HFF-Myc (cell line): ENCODE measurements at places on chromosomes 16 and 17.
A peak's percentile ranks its signal among the peaks of the same experiment; 100 is the strongest.

- DNase-seq: no peak
Measured at GRCh38 chr17:72488555-72489271, 367.9 kb downstream of the SOX9 start.

- DNase-seq: no peak
Measured at GRCh38 chr17:81429821-81430551, 34.7 kb downstream of the BAHCC1 start.

GRCh38 chr17:82440469-82440981, 10.0 kb downstream of the CYBC1 start:
- no peak for DNase-seq

DNA sequence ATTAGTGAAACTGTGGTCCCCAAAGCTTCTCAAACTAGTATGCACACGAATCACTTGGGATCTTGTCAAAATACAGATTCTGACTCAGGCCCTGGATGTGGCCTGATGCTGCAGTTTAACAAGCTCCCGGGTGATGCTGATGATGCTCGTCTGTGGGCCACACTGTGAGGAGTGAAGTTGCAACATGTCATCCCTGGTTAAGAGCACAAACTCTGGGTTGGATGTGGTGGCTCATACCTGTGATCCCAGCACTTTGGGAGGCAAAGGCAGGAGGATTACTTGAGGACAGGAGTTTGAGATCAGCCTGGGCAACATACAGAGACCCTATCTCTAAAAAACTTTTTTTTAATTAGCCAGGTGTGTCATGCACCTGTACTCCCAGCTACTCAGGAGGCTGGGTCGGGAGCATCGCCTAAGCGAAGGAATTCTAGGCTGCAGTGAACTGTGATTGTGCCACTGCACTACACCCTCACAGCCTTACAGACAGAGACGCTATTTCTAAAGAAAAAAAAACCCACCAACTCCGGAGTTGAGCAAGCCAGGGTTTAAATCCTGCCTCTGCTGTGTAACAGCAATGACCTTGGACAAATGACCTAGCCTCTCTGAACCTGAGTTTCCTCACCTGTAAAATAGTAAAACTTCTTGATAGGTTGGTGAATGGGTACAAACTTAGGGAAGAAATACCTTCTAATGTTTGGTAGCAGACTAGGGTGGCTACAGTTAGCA, 24.4 kb upstream of the ABAT start:
- DNase-seq: no peak

DNA sequence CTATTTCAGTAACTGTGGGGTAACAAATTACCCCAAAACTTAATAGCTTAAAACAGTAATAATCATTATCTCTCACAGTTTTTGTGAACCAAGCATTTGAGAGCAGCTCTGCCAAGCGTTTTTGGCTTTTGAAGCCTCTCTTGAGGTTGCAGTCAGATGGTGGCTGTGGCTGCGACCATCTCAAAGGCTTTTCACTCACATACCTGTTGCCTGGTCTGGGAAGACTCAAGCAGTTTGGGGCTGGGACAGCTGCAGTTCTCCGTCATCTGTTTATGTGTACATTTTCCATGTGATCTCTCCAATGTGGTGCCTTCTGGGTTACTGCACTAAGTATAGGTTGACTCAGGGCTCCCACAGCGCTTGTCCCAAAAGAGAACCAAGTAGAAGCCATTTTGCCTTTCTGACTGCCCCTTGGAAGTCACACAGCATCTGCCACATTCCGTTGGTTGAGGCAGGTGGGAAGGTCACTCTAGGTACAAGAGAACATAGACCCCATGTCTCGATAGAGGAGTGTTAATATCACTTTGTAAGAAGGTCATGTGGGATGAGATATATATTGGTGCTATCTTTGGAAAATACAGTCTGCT, 49.6 kb downstream of the LDHD start:
- no peak for DNase-seq

GRCh38 chr17:41777574-41778188, 8.8 kb downstream of the JUP start:
- peak; percentile 84 for DNase-seq

DNA sequence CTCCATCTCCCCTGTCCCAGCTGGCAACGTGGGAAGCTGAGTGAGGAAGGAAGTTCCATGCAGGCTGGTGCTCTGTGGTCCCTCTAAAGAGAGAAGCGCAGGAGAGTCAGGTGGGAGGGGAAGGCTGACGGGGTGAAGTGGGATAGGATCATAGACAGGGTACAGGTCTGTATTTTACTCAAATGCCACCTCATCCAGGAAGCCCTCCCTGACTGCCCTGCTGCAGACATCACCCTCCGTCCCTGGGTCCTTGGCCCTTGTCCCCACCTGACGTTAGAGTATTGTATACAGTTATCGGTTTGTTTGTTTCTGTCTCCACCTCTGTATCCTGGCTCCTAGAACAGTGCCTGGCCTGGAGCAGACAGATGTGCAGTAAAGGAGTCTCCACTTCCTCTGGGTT, 11.7 kb downstream of the CANT1 start:
- DNase-seq: no peak

GRCh38 chr17:691423-691822, 23.2 kb downstream of the VPS53 start:
- DNase-seq: no peak

GRCh38 chr17:28748852-28749515, 5.2 kb downstream of the TRAF4 start:
- no peak for DNase-seq

- DNase-seq: no peak
Measured at GRCh38 chr17:35666070-35666469, 65.4 kb upstream of the RASL10B start.

GRCh38 chr16:14007450-14007849, 63.7 kb upstream of the MRTFB start:
- peak; percentile 93 for DNase-seq

DNA sequence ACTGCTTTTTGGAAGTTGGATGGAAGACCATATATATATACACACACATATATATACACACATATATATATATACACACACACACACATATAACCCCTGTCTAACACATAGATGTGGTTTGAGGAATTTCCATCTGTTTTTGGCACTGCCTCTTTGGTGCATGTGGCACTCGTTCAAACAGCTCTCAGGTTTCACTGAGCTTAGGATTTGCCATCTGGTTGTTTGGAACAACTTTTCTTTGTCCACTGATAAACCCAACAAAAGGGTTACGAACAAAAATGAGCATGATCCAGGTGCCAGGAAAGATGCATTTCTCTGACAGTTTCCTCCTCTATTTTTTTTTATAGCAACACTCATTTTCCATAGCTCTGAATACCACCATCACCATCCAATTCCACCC, 14.6 kb upstream of the KCNJ16 start:
- peak; percentile 56 for DNase-seq

DNA sequence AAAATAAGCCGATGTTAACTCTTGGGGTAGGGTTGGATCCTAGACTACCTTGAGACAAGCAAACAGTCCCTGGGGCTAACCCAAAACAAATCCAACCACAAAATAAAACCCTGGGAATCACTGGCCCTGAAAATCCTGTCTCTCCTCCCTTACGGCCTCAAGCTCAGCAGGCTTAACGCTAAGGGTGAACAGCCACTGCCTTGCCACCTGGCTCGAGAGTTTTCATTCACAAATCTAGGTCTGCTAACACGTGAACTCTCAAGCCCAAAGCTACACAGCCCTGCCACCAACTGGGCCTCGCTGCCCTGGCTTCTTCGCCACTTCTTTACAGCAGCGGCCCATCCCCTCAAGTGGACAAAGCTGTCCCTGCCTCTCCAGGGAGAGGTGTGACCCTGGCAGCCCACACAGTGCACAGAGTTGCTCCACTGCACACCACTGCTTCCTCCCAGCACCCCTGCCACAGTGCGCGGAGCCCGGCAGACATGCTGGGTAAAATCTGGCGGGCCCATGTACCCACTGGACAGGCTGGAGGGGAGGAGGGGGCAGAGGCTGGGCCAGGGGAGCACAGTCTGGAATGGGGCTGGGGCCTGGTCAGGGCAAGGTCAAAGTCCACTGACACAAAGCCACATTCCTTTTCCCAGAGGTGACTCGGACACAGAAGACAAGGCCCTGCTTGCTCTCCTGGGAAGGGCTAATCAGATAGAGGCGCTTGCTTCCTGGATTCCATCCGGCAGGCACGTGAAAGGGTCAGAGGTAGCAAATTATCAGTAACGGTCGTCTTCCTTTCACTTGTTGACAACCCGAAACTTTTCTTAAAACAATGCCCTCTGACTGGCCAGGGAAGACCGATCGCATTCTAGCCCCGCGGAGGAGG, 996 bp downstream of the PCYT2 start:
- DNase-seq: no peak

- no peak for DNase-seq
Measured at GRCh38 chr16:50709061-50709684, 15.8 kb downstream of the NOD2 start.

- no peak for DNase-seq
Measured at GRCh38 chr16:74926805-74927204, 58.1 kb downstream of the WDR59 start.

GRCh38 chr16:19127205-19127604, 13.4 kb downstream of the ITPRIPL2 start:
- DNase-seq: no peak

- DNase-seq: no peak
Measured at GRCh38 chr17:13321951-13322701, 279.6 kb downstream of the HS3ST3A1 start.

DNA sequence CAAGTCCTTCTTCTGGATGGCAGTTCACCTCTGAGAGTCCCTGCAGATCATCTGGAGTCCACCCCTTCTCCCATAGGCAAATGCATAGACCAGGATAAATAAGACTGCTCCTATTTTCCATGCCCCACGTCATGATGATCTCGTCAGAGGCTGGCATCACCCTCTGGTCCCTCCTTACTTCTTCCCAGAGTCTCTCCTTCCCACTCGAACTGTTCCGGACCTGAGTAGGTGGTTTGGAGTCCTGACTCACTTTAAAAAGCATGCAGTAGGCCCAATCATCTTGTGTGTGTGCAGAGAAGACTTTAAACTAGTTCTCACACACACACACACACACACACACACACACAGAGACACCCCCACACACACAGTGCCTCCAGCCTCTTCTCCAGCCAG, 72.0 kb downstream of the SOX9 start:
- no peak for DNase-seq

GRCh38 chr17:79079421-79080200, 5.0 kb downstream of the ENGASE start:
- no peak for DNase-seq

GRCh38 chr16:52498328-52499059, 48.4 kb downstream of the TOX3 start:
- no peak for DNase-seq

- no peak for DNase-seq
Measured at GRCh38 chr17:75430159-75430974, 24.9 kb upstream of the GRB2 start.

DNA sequence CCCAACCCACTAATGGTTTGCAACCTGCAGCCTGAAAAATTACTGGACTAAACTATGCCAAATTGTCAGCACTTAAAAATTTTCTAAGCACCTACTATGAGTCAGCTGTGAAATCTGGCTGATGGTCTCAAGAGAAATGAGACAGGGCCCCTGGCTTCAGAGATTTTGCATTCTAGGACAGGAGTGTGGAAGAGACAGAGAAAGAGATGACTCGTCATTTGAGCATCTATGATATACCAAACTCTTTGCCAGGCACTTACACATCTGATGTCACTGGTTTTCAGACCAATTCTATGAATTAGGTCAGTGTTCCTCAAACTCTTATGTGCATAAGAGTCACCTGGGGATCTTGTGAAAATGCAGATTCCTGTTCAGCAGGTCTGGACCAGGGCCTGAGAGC, 44.4 kb downstream of the CLEC19A start:
- no peak for DNase-seq

DNA sequence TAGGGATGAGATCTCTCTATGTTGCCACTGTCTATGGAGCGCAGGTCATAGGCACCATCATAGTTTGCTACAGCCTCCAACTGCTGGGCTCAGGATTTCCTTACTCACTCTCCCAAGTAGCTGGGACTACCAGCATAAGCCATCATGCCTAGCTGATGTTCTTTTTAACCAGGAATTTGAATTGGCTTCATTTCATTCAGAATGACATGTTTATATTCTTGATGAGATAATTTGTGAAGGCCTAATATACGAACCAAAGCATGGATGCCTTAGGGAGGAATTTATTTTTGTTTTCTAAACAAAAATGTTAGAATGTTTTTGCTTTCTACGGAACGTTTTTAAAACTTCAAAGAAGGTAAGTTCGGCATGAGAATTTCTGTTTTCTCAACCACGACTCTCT, 71.6 kb downstream of the HS3ST3B1 start:
- DNase-seq: no peak

DNA sequence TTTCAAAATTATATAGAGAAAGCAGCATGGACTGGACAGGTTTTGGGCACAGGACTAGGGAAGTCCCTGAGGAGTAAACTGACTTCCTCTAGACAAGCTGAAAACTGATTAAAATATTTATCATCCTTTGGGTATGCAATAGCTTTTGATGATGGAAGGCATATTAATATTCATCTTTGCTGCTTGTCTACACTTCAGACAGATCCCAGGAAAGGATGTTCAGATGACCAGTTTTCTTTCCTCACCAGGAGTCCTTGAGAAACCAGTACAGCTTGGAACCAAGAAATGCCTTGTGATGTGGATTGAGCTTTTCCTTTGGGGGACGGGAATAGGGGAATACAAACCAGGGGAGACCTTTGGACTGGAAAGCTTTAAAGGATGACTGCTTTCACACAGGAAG, 195.5 kb downstream of the FTO start:
- DNase-seq: no peak

DNA sequence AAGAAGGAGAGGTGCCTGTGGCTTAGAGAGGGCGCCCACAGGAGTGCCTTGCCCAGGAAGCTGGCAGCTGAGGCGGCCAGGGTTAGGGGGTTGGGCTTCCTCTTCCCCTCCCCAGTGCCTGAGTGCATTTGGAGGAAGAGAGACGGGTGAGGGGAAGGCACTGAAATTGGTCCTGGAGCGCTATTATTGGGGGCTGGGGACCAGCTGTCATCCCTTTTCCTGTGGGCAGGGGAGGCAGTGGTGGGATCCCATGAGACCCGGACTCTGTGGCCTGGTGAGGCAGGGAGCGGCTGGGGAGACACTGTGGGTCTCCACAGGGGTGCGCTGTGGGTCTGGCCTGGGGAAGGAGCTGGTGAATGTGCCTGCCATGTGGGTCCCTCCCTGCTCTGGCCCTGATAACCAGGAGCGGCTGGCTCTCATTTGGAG, 259.7 kb downstream of the SEC14L1 start:
- DNase-seq: no peak

- DNase-seq: no peak
Measured at GRCh38 chr16:73418691-73419090, 370.8 kb upstream of the ZFHX3 start.

DNA sequence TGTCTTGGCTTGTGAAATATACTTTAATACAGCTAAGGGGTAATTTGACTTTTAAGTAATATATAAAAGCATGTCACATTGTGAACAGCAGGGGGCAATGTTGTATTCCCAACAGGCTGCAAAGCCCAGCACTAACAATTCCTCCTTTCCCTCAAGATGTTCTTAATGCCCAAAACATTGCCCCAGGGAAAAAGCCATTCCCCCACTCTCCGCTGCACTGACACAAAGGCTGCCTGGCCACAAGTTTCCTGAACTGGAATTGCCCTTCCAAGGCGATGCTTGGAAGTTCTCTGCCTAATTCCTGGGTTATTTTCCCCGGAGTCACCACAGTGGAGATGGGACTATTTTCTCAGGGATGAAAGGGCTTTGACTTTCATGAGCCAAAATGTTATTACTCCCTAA, 27.2 kb downstream of the CLEC16A start:
- peak; percentile 92 for DNase-seq

GRCh38 chr16:2748757-2749455, 3.5 kb upstream of the SRRM2 start:
- DNase-seq: no peak
